ENCODE measurements at places on chromosomes 16 and 17.

DNA sequence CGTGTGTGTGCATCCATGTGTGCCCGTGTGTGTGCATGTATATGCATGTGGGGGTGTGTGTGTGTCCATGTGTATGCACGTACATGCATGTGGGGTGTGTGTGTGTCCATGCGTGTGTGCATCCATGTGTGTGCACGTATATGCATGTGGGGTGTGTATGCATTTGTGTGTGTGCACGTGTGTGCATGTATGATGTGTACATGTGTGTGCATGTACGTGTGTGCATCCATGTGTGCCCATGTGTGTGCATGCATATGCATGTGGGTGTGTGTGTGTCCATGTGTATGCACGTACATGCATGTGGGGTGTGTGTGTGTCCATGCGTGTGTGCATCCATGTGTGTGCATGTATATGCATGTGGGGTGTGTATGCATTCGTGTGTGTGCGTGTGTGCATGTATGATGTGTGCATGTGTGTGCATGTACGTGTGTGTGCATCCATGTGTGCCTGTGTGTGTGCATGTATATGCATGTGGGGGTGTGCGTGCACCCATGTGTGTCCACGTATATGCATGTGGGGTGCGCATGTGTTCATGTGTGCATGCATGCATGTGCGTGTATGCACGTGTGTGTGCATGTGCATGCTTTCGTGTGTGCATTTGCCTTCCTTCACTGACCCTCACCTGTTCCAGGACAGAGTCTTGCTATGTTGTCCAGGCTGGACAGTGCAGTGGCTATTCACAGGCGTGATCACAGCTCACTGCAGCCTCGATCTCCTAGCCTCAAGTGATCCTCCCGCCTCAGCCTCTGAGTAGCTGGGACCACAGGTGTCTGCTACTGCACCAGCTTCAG lies 129.6 kb upstream of the TNRC6C start:
- no peak for DNase-seq

- DNase-seq, result peak; percentile 86
Measured at GRCh38 chr17:19004421-19005136, at the start of gene FAM83G. FAM83G (minus strand) TSS chr17:19004764; CDS start chr17:19004041, 723 bp downstream.

DNA sequence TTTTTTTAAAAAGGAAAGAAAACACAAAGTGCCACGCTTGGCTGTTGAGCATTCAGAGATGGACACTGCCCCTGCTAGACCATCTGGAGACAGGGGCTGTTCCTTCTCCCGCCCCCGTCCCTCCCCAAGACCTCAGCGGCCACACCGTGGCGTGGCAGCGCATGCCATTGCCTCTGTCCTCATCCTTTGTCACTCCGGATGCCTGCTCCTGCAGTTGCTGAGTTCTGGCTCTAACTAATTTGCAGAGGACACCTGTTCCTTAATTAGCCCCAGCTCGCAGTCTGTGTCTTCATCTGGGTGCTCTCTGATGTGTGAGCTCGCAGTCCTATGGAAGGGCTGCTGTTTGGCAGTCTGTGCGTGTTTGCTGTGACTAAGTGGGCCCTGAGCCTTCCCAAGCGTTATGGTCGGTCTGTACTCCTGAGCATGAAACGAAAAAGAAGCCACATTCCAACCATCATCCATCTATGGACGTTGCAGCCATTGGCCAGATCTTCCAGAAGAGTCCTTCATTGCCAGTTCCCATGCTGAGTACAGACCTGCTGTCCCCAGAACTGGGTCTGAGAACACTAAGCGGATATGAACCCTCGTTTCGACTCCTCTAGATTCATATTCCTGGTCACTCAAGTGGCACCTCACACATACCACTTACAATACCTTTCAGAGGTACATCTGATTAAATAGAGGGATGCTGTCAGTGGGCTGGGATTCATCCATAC lies 40.9 kb upstream of the NAT9 start:
- DNase-seq, result no peak

DNA sequence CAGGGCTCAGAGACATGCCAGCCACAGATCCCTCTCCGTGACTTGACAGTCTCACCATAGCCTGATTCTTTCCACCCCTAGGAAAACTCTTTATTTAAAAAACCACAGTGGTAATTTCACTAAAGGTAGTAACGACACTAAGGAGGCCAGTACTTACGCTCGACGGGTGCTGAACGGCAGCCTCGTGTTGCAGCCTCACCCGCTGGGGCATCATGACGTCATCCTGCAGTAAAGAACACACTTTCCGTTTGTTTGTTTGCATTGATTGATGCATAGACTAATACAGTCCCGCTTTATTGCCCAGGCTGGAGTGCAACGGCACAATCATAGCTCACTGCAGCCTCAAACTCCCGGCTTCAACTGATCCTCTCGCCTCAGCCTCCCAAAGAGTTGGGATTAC lies 65.1 kb upstream of the METRNL start:
- DNase-seq, result no peak

- DNase-seq, result no peak
Measured at GRCh38 chr16:73878611-73879010, 418.0 kb upstream of the PSMD7 start.

- no peak for DNase-seq
Measured at GRCh38 chr16:85327731-85328675, 215.7 kb upstream of the CIBAR2 start.

- no peak for DNase-seq
Measured at GRCh38 chr17:40539711-40540411, 25.4 kb downstream of the CCR7 start.

DNA sequence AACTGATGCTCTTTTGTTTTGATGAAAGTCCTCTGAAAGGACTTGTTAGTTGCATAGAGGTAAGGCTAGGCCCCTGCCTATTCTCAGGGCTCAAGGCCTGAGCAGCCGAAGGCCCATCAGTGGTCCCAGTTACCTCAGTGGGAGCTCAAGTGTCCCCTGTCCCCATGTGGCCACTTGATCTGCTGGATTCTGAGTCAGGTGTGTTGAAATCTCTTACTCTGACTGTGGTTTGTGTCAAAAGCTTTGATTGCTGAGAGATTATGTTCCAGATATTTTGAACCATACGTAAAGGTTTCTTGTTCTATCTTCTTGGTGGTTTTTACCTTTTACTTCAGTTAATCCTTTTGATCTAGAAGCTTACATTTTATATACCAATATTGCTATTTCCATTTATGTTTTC lies 191.7 kb downstream of the LGALS9B start:
- no peak for DNase-seq

GRCh38 chr16:85829171-85829719 lies 29.8 kb downstream of the COX4I1 start:
- no peak for DNase-seq

- no peak for DNase-seq
Measured at GRCh38 chr17:61140081-61140786, 259.4 kb upstream of the TBX2 start.

DNA sequence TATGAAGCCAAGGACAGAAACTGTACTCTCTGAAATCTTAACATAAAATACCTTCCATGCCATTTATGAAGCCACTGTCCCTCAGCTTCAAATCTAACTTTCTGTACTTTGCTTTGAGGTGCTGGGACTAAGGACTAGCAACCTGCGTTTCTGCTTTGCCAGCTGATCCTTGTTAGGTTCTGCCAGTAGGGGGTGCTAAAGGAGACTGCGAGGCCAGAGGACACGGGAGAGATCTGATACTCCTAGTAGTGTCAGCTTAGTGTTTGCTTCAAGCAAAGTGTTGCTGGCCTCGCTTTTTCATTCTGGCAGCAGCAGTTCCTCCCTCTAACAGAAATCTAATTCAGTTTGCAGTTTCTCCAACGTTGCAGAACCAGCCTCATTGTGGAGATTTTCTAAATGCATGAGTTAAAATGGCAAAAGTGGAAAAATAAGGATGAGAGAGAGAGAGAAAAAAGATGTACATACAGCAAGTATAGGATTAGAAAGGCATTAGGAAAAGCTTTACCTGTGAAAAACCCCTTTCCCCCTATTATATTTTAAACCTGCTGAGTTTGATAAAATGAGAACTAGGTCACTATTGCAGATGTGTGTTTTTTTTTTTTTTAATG lies 297.5 kb downstream of the CA10 start:
- DNase-seq, result no peak

- no peak for DNase-seq
Measured at GRCh38 chr16:57358086-57358420, 530 bp upstream of the CCL22 start.

DNA sequence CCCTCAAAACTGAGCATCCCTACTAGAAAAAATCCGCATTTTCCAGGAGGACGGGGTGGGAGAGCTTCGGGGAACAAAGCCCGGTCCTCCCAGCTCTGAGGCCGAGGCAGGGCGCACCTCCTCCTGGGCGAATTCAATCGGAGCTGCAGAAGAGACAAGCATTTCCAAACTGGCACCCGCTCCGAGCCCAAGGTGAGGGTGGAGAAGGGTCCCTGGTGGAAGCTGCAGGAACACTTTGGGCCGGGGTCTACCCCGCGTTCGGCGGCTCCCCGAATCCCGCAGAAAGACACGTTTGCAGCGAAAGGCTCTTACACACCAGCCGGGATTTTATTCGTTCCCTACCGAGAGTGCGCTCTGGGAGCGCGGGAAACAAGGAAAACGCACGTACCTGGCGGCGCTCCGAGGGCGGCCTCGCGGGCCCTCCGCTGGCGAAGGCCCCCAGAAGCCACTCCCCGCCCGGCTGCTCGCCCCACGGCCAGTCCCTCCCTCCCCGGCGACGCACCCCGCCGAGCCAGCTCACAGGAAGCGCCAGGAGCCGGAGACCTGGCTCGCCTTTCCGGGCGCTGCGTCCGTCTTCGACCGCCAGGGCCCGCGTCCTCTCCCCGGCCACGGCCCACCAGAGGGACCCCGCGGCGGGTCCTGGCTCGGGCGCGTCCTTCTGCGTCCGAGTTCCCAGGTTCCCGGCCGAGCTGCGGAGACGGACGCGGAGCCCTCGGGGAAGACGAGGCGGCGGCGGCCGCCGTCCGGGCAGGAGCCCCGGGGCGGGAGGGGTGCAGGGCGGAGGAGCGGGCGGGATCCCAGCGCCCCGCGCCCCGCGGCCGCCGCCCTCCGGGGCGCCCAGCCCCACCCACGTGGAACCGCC lies 49.8 kb upstream of the BAHCC1 start:
- DNase-seq, result peak; percentile 32

DNA sequence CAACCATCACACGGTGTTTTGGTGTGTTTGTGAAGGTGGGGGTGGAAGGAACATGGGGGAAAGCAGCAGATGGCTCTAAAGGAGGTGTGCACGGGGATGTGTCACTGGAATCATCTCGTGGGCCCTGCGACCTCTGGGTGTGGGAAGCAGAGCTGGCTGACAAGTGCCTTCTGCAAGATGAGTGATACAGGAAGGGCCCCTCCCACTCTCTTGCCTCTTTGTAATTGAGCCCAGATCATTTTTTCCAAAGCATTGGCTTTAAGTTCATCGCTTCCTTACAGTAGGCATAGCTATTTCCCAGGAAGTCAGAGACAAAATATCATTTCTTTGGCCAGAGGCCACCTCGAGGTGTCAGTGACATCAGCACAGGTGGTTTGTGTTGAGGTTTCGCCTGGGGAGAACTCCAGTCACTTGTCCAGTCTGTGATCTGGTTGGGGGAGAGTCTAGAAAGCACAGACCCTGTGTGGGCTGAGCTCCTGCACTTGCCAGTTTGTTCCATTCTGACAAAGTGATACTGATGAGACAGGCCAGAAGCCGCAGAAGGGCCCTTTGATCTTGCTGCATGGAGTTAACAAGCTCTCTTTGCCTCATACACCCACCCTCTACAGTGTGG lies 20.6 kb upstream of the SNTB2 start:
- DNase-seq, result peak; percentile 62

- no peak for DNase-seq
Measured at GRCh38 chr17:61454381-61455323, 2.4 kb downstream of the TBX4 start.

DNA sequence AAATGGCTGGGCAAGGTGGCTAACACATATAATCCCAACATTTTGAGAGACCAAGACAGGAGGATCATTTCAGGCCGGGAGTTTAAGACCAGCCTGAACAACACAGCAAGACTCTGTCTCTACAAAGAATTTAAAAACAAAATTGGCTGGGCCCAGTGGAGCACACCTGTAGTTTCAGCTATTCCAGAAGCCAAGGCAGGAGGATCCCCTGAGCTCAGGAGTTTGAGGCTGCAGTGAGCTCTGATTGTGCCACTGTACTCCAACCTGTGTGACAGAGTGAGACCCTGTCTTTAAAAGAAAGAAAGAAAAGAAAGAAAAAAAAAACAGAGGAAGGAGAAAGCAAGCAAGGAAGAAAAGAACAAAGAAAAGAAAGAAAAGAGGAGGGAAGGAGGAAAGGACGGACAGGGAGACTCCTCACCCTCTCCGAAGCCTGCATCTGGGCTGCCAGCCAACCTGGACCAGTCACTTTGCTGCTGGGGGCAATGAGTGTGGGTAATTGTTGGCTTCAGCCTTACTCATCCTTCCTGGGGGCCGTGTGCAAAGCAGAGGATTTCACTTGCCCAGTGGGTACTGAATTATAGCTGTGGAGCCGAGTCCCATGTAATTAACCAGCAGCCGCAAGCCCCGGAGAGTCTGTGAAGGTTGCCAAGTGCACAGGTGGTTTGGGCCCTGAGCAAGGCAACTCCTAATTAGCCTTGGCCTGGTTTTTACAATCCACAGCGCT lies 6.7 kb upstream of the MT4 start:
- DNase-seq, result no peak

DNA sequence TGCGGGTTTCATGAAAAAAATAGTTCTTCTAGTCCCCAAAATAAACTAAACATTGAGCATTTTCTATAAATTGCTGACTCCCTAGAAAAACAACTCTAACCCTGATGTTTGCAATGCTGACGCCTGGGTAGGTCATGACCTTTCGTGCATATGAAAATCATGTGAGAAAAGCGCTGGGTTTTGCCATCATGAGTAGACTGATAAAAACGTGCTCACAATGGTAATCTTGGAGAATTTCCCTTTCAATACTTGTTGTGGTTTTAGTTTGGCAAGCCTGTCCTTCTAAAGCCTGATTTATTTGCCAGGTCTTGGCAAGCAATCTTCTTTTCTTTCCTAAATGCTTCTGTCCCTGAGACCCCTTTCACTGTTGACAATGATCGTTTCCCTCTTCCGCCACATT lies 4.0 kb upstream of the CLEC10A start:
- no peak for DNase-seq

GRCh38 chr17:57948555-57949420 lies 6.4 kb downstream of the CUEDC1 start:
- no peak for DNase-seq

DNA sequence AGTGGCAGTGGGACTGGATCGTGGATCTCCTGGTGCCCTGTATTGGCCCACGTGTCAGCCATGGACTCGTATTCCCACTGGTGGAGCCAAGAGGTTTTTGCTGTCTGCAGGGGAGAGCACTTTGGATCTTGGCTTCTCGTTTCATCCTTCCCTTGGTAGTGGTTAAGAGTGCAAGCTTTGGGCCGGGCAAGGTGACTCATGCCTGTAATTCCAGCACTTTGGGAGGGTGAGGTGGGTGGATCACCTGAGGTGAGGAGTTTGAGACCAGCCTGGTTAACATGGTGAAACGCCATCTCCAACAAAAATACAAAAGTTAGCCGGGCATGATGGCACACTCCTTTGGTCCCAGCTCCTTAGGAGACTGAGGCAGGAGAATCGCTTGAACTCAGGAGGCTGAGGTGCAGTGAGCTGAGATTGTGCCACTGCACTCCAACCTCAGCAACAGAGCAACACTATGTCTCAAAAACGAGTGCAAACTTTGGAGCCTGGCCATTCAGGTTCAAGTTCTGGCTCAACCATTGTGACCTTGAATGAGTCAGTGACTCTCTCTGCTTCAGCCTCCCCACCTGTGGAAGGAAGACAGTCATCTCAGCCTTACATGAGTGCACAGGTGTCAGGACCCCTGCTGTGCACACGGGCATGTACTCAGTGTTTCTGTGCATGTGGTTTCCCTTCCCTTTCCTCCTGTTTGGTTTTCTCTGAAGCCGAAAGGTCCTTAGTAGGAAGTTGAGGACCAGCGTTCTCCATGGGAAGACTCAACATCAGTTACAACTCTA lies 57.4 kb downstream of the PLCG2 start:
- no peak for DNase-seq

Measured in stimulated activated CD8-positive, alpha-beta memory T cell treated with anti-CD3 and anti-CD28 coated beads, Interleukin-4, amount 100 ng/mL, for 24 hours (primary cell).